ENCODE measurements at places on chromosomes 3 and 15.

DNA sequence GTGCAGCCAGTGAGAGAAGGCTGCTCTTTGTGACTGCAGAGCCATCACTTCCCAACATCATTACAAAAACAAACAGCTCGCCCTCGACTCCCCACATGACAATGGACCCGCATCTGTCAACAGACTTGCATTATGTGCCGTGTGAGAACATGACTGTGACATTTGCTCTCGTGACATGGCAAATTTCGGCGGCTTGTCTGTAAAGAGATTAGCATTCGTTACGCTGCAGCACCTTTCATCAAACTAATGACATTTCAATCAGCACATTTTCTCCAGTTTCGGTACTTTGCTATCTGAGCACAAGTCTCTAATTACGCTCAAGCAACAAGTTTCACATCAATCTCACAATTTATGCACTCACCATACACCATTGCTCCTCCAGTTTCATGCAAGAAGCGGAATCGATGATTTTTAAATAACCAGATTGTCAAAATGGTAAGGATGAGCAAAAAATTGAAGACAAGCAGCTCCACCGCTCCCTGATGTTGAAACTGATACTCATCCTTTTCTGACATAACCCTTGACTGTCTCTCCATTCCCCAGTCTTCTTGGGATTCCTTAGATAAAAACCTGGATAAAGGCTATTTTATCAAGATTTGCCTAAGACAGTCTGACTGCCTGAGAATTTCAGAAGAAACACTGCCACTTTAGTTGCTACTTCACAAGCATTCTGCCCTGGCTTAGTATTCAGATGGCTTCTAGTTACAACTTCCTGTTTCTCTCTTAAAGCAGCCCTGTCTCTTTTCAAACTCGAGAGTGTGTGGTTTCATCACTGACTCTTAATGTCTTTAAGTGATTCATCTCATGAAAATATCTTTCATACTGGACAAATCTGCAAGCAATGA is at the start of gene SLC9A9:
Gene SLC9A9, minus strand, starts transcription at position 682 of the 845 bp plus-strand sequence. Its CDS starts 146 bp downstream, at position 536.
- DNase-seq = peak; percentile 6

- no peak for DNase-seq
Measured at GRCh38 chr3:196590279-196590678, 21.8 kb downstream of the FBXO45 start.

DNA sequence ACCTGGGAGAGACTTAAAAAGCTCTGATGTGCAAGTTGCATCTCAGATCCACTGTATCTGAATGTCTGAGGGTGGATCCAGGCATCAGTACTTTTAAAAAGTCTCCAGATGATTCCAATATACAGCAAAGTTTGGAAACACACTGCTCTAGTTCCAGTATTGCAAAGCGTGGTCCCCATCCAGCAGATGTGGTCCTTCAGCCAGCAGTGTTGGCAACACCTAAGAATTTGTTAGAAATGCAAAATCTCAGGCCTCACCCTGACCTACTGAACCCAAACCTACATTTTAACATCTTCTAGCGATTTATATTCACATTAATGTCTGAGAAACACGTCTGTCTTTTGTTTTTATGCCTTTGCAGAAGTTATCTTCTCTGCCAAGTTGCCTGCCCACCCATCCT is 32.2 kb upstream of the SGO1 start:
- no peak for DNase-seq

- DNase-seq = no peak
Measured at GRCh38 chr3:47473391-47473790, 2.4 kb downstream of the SCAP start.

DNA sequence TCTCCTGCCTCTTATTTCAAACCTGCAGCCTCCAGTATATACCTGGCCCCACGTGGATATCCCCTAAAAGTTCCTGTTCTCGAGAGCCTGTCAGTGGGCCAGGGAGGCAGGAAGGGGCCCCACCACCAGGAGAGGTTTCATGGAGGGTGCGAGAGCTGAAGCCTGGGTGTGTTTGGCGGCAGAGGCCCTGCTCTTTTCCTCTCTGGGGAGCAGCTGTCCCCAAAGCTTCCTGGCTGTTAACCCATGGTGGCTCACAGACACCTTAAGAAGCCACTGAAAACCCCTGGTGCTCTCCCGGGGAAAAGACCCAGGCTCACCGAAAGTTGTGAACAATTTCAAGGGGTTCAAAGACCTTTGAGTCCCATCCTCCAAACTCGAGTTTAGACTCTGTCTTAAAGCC is 1.1 kb downstream of the PRRT3 start:
- DNase-seq = no peak

DNA sequence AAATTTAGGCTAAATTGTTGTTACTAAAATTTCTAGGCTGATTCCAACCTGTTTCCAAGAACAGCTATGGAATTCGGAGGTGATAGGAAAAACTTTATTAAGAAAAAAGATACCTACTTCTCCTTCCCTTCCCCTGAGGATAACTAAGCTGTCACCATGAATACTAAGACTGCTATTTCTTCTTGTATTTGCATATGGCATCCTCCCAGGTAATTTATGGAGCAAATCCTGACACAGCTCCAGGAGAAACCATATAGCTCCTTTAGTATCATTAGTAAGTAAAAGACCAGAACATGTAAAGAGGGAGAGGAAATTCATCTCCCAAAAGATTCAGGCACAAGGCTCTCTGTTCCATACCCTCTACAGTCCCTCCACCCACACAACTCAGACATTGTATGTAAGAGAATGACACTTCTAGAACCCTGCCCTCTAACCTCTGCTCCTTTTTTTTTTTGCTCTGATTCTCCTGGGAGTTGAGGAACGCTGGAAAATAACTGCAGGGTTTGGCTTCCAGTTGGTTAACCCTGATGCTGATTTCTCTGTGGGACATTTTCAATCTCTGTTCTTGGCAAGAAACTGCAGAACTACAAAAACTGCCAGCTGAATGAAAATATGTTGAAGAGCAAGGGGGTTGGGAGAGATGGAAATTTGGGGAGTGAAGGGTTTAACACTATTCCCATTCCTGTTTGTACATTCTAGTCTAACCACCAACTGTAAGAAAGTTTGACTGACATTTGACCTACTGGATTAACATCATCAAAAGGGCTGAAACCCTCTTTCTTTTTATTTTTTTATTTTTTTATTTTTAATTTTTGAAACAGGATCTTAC is 14.2 kb upstream of the MAGI1 start:
- DNase-seq = no peak

GRCh38 chr3:170128259-170128976 is 53.1 kb downstream of the PHC3 start:
- no peak for DNase-seq

DNA sequence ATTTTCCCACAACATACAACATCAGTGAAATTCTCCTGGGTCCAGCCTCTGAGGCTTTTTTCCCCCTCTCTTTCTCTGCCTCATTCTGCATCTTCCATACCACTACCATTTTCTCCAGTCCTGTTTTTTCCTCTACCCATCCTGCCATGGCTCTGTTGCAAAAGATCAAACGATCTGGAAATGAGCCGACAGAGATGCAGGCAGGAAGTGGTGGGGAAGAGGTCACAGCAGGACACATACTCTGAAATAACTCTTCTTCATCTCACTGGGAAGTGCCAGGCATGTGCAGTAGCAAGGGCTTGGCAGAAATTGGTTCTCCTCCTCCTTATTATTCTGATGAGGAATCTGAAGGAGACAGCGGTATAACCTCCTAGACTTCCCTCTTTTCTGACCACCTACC is 114.3 kb downstream of the CORO2B start:
- no peak for DNase-seq

- DNase-seq = no peak
Measured at GRCh38 chr3:105866656-105867653, 1.9 kb downstream of the CBLB start.

DNA sequence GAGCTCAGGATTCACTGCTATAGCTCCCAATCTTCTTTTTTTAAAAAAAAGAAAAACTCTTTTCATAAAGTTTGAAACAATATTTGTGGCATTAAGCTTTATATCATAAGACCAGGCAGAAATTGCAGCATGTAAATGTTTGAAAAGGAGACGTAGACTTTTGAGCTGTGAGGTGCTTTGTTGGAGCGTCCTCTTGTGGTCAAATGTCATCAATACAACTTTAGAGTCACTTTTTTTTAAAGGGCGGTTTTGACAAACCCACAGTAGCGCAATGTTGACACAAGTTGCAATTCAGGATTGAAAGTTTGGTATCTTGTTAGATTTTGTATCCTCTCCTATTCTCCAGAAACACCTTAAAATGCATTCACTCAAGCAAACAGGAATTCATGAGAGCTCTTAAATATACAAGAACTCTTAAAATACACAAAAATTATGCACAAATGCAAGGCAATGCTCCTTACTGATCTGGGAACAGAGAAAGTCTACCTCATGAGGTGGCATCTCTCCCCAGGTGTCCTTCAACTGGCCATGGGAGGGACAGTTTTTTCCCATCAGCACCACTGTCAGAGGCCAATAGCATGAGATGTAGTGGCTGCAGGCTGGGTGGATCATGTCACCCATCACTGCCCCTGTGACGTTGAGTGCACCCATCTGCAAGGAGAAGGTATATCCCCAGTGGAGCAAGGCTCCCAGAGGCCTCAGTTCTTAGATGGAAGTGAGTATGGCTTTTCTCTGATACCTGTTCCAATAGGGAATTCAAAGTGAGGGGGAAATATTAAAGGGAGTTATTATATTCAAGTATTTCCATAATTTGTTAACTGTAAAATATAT is 70.7 kb downstream of the ANXA2 start:
- DNase-seq = no peak

GRCh38 chr3:16171009-16171408 is 3.5 kb upstream of the GALNT15 start:
- DNase-seq = no peak

GRCh38 chr3:195808741-195809290 is 2.9 kb downstream of the MUC4 start:
- DNase-seq = no peak

- no peak for DNase-seq
Measured at GRCh38 chr3:32181796-32182195, 56.7 kb upstream of the CMTM8 start.

- no peak for DNase-seq
Measured at GRCh38 chr3:128439226-128439625, 27.5 kb downstream of the DNAJB8 start.

DNA sequence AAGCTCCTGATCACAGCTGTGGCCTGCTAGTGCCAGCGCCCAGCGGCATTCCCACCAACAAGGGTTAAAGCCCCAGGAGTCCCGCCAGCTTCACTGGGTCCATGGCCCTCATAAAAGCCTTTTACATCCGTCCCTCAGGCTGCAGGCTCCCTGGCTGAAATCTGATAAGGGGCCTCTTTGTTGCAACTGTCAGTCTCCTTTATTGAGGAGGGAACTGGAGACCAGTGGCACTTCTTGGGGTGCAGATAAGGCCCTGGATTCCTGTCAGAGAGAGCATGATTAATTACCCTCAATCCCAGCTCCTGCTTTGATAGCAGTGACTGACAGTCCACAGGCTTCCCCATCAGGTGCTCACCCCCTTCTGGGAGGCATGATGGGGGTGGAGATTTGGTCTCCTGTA is 30.9 kb upstream of the CLK3 start:
- no peak for DNase-seq

GRCh38 chr15:67009576-67010569 is 55.5 kb upstream of the SMAD3 start:
- DNase-seq = no peak

DNA sequence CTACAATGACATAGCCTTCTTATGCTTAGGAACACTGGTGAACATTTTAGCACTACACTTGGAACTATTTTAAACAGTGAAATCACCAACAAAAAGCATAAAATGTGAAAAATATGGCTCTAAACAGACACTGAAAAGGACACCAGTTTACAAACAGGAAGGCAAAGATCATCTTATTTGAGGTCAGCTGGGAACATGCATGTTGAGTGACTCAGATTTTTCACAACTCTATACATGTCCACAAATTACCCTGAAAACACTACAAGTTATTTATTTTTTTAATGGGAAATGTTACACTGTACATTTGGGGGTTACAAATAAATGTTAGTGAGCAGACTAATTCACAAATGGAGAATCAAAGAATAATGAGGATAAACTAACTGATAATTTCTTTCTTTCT is 12.5 kb upstream of the GK5 start:
- DNase-seq = no peak

DNA sequence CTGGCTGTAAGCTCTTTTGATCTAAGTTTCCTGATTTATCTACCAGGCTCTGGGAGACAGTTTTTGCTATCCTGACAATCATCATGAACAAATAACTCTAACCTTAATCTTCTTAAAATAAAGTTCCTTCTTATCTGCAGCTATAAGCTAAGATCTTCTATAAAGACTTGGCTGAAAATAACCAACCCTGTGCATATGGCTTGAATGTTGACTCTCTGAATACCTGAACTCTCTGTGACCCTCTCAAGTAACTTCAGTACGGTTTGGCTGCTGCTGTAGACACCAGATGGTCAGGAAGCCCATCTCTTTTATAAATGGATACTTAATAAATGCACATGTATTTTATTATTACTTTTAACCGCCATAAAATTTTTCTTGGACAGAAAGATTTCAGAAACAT is 412.4 kb upstream of the CBLB start:
- DNase-seq = no peak

DNA sequence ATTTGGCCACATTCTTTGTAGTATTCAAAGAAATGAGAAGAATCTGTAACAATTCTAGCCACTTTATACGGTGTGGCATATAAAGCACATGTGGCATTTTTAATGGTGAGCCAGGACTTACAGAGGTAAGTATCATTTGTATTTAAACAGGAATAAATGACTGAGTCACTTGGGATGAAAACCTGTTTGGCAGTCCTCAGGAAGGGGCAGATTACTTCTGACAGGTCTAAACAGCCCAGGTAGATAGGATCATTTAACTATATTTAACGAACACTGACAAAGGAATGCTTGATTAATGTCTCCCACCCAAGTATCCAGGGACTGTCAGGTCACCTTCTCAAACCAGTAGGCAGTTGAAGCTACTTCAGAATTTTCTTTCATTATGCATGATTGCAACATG is 241.5 kb upstream of the SATB1 start:
- no peak for DNase-seq

DNA sequence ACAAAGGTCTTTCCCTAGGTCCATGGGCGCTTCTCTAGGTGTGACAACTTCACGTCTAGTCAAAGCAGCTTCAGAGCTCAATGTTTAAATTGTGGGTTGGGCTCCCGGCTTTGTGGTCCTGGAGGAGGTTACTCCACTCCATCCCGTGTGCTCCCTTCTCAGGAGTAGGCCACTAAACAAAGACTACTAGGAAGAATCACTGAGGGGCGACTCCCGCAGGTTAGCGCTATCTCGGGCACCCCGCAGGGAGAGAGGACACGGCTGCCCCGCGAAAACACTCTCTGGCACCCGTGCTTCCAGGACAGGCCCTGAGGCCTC is 500 bp downstream of the PARP6 start:
- DNase-seq = no peak

DNA sequence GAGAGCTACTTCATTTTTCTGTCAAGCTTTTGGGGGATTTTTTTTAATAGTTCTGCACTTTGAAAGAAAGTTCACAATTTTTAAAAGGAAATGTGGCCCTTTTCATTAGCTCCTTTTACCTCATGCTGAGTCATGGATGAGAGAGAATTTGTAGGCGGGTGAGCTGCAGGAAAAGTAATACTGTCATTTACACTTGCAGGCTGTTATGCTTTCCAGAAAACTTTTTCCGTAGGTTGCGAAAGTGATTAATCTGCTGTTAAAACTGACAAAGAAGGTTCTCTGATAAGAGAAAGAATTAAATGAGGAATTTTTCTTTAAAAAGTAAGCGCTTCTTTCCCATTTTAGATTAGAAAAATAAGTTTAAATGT is 430.2 kb downstream of the LPP start:
- DNase-seq = no peak

Measured in dorsolateral prefrontal cortex (tissue), 122 donors.